ENCODE measurements at places on chromosomes 16 and 17.

DNA sequence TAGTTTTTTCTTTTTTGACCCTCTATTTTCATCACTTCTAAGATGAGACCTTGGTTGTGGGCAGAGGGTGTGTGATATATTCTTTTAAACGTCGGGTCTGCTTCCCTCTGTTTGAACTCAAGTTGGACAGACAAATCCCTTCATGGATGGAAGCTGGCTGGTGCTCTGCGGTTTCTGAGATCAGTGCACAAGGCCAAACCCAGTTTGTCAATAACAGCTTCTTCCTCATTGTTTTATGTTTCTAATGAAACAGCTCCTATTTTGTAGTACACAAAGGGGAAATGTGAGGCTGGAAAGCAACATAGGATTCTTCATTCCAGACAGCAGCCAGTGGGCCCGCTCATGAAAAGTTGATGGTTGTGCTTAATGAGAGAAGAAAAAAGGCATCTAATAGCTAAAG is 159.6 kb downstream of the PRKCA start:
- DNase-seq, result no peak

DNA sequence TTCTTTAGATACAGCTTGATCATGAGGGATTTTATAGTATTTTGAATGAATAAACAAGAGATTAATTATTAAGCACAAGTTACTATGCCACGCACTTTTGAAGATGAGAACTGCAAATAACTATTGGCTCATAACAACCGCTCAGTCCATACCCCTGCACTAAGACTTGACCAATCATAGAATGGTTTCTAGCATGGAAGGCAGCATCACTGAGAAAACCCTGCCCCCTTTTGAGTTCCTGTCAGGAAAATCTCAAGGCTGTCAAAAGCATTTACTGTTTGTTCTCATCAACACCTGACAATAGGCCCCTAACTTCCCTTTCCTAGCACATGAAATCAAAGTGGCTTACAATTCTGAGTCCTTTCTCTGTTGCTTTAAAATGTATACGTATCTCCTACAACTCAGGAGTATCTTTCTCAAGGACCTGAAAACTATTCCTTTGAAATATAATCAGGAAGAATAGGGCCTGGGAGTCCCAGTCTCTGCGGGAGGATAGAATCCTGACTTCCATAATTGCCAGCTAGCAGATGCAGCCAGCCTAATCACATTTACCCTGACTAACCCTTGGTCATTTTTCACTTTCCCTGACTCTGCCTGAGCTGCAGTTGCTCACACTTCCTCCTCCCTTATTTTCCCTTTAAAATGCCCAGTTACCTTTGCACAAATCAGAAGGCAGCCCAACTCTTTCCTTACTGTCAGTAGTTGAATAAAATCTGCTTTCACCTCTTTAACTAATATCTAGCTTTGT is 9.1 kb upstream of the MMD start:
- no peak for DNase-seq

DNA sequence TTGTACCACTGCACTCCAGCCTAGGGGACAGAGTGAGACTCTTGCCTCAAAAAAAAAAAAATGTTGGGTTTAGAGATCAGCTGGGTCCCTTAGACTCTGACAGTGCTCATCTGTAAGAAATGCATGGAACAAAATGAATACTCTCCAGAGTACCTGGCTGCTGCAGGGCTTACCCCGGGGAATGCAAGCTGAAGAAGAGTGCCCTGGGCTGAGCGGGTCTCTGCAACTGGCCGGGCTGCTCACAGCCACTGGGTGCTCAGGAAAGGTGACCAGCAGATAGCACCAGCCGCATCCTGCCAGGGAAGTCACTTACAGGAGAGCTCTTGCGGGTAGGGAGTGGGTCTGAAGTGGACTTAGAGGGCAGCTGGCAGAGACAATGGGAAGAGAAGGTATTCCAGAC is 82.1 kb downstream of the GAS7 start:
- DNase-seq, result no peak

- DNase-seq, result no peak
Observed at GRCh38 chr16:80202831-80203413, 337.9 kb upstream of the DYNLRB2 start.

- no peak for DNase-seq
Observed at GRCh38 chr17:81026266-81027036, 8.5 kb upstream of the BAIAP2 start.

- DNase-seq, result no peak
Observed at GRCh38 chr16:9135797-9136196, 44.4 kb downstream of the HAPSTR1 start.

GRCh38 chr17:76868176-76868668 is at the start of gene MGAT5B:
TSS of gene MGAT5B (plus strand) at chr17:76868404. CDS start at chr17:76869030, 626 bp downstream.
- peak; percentile 90 for DNase-seq

DNA sequence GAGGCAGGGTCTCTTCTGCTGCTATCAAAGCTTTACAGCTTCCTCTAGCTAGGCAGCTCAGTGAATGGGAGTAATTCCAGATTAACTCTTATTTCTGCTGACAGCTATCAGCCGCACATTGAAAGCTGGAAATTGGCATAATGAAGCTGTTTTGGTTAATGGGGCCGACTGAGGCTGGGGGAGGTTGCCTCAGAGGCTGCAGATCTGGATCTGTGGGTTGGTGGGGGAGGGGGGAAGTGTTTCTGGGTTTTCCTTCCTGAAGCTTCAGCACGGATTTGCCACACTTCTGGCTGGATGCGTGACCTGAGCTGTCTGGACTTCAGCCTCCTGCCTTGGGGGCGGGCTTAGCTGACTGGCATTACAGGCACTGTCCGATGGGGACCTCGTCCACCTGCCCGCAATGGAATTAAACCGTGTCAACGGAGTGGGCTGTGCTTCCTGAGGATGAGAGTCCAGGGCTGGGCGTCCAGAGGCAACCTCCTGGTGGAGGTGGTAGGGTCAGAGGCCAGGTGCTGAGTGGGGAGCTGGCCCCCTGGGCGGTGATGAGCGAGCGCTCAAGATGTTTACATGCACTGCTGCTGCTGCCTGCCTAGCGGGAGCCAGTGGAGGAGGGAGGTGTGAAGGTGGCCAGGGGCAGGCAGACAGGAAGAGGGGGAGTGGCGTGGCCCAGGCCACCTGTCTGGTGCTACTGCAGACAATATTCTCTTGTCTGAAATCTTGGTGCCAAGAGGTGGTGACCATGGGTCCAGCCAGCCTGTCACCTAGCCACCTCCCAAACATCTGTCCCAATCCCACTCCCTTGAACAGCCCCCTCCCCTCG is 6.7 kb upstream of the ABCC3 start:
- no peak for DNase-seq

GRCh38 chr17:9132944-9133610 is 111.8 kb downstream of the NTN1 start:
- no peak for DNase-seq

- no peak for DNase-seq
Observed at GRCh38 chr17:51666971-51667705, 406.8 kb downstream of the UTP18 start.
